ENCODE measurements at places on chromosomes 7 and 10.

- DNase-seq = no peak
These were observed 1.8 kb downstream of the CYP3A43 start for GRCh38 chr7:99829524-99830160.

GRCh38 chr7:20219446-20220292 lies 2.5 kb upstream of the MACC1 start:
- DNase-seq = peak; percentile 2

- no peak for DNase-seq
These were observed 14.6 kb downstream of the ADAP1 start for GRCh38 chr7:939843-940242.

DNA sequence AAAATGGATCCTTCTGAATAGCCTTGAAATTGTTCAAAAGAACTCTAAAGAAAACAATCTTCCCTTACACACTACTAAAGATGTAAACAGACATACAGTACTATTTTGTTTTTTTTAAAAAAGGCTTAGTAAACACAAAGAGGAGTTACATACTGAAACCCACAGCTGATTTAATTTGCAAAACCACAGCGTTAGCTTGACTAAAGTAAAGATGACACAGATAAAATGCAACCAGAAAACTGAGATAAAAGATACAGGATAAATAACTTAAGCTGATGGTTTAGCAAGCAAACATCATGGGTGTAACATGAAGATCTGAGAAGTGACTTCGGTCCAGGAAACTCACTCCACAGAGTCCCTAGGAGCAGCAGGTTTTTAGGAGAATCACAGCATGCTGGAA lies 21.8 kb downstream of the PRKCQ start:
- DNase-seq = no peak

DNA sequence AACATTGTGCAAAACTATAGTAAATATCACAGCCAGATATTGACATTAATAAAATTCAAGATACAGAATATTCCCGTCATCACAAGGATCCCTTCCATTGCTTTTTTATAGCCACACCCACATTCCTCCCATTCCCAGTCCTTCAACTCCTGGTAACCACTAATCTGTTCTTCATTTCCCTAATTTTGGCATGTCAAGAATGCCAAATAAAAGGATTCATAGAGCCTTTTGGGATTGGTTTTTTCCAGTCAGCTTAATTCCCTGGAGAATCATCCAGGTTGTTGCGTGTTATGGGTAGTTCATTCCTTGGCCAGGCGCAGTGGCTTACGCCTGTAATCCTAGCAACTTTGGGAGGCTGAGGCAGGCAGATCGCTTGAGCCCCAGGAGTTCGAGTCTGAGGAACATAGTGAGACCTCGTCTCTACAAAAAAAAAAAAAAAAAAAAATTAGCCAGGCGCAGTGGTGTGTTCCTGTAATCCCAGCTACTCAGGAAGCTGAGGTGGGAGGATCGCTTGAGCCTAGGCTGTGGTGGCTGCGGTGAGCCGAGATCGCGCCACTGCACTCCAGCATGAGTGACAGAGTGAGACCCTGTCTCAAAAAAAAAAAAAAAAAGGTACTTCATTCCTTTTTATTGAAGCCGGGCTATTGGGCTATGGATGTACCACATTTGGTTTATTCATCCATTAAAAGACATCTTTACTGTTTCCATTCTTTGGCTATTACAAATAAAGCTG lies 2.7 kb downstream of the OGDH start:
- no peak for DNase-seq

GRCh38 chr10:52346394-52347326 lies 32.6 kb downstream of the DKK1 start:
- DNase-seq = no peak

DNA sequence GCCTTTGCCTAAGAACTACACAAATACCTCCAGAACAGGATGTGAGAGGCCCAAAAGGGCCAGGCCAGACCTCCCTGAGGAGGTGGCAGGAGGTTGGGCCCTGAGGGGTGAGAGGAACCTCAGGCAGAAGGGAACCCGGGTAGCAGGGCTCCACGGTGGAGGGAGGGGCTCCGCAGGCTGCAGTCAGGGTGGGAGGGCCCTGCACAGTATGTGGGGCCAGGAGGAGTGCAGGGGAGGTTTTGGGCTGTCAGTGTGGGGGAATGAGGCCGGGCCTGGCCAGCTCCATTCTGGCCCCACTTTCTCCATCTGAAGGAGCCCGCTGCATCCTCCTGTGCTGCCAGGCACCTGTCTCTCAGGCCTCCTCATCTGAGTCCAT lies 25.9 kb downstream of the DNAJB12 start:
- DNase-seq = no peak

DNA sequence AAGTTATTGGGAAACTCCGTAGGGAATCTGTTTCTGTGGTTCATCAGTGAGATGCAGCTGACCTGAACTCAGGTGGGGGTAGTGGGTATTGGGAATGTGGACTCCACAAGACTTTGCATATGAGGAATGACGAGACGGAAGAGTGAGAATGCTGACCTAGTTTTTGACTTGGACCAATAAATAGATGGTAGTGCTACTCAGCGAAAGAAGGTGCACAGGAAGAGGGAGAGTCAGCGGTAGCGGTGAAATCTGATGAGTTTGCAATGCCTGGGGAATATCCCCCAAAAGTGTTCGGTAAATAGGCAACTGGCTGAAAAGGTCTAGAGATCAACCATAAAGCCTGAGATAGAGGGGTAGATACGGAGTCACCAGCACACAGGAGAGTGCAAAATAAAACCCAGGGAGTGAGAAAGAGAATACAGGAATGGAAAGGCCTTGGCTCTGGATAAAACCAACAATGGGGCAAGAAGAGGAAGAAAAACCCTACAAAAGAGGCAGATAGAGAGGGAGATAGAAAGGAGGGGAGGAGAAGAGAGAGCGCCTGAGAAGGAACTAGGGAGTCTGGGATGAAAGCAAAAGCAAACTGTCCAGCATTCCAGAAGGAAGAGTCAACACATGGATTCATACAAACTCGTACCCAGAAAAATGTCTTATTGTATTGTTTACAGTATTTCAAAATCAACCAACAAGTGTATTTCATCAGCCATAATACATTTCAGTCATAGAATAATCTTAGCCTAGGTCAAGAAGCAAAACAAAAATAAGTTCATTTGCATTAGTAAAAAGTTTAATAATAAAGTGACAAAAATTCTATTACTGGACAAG lies 5.4 kb downstream of the ARHGAP21 start:
- DNase-seq = peak; percentile 60

GRCh38 chr10:88433565-88434186 lies 149.4 kb downstream of the RNLS start:
- no peak for DNase-seq

GRCh38 chr10:12566161-12567115 lies 217.1 kb downstream of the CAMK1D start:
- no peak for DNase-seq
